IMR-90 (cell line): ENCODE measurements at places on chromosomes 7 and 10.
A peak's percentile ranks its signal among the peaks of the same experiment; 100 is the strongest.

DNA sequence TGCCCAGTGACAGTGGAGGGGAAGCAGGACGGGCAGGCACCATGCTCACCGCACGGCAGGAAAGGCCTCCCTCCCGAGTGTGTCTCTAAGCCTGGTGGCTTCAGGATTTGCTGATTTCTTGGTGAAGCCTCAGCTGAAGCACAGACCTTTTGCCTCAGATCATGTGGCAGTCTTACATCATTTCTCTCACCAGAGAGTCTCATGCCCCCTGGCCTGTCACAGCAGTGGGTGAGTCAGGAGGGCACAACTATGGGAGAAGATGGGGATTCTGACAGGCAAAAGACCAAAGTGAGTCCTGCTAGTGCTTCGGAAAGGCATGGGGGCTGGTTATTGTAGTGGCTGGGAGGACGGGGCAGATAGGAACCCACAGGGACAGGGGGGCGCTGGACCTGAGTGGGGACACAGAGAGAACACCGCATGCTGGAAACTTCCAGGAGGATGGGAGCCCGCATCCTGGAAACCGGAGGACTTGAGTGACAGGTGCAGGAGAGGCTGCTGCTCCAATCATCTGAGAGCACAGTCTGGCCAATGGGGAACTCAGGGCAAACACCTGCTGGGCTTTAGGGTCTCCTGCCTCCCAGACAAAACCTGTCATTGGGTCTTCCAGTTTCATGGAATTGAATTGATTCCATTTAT, 166.8 kb downstream of the ADARB2 start:
- no peak overlapping the region for H3K27ac ChIP-seq
- no peak overlapping the region for H3K4me3 ChIP-seq
- no peak for DNase-seq
- H3K27me3 ChIP-seq, result no peaks in the 10 kb centered on the region
- H3K4me1 ChIP-seq, result no peaks in the 10 kb centered on the region
- no peaks in the 10 kb centered on the region for H3K36me3 ChIP-seq

DNA sequence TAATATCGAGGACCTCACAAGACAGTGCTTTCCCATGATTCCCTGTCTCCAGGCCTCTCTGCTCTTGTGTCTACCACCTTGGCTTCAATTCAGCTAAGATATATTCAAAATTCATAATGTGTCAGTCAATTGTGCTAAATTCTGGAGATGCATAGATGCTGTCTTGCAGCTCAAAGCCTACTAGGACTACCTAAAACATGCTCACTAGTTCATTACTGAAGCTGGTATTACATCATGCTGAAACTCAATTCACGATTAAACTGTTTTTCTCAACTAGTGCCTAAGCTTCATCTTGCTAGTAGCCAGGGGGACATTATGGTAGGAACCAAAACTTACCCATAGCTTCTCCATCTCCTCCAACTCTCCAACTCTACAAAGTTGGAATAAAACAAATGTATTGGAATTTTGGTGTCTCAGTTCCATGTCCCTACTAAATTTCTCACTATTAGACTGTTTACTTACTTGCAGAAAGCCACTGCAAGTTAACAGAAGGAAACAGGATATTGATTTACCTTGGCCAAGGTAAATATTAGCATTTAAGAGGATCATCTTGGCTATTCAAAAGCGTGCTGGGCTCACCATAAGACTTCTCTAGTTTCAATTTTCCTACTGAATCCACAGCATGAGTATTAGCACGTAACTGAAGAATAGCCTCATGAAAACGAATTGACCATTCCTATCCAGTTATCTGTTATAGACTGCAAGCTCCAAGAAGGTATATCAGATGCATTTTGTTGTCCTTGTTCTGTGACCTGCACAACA, 53.6 kb downstream of the CREB3L2 start:
- H3K27me3 ChIP-seq, result no peaks in the 10 kb centered on the region
- peaks cover 14% of the 10 kb centered on the region for H3K4me1 ChIP-seq
- no peak overlapping the region for H3K4me3 ChIP-seq
- DNase-seq, result no peak
- H3K27ac ChIP-seq, result no peak overlapping the region

DNA sequence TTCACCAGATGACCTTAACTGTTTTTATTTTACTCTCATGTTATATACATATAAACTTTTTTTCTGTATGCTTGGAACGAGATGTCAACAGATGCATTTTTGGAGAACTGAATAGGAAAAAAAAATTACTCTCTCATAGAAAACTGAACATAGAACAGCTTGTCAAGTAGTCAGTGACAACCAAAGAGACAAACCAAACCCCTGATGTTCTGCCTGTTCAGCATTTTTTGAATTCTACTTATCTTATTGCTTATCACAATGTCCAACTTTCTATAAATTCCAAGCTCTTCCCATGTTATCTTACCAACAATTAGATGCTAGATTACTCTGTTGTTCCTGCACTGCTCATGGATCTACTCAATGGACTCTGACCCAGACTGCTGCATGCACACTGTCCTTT, 95.2 kb downstream of the VPS41 start:
- 0 out of 2 replicates have a peak, but pooled peaks cover 1% of the 10 kb centered on the region for H3K36me3 ChIP-seq
- no peak overlapping the region for H3K27ac ChIP-seq
- no peak for DNase-seq
- no peaks in the 10 kb centered on the region for H3K4me1 ChIP-seq
- H3K27me3 ChIP-seq, result no peaks in the 10 kb centered on the region

GRCh38 chr10:15306735-15307280, 64.3 kb downstream of the FAM171A1 start:
- H3K27me3 ChIP-seq, result no peaks in the 10 kb centered on the region
- H3K27ac ChIP-seq, result no peak overlapping the region
- no peak for DNase-seq
- no peak overlapping the region for H3K4me3 ChIP-seq
- H3K36me3 ChIP-seq, result no peaks in the 10 kb centered on the region

DNA sequence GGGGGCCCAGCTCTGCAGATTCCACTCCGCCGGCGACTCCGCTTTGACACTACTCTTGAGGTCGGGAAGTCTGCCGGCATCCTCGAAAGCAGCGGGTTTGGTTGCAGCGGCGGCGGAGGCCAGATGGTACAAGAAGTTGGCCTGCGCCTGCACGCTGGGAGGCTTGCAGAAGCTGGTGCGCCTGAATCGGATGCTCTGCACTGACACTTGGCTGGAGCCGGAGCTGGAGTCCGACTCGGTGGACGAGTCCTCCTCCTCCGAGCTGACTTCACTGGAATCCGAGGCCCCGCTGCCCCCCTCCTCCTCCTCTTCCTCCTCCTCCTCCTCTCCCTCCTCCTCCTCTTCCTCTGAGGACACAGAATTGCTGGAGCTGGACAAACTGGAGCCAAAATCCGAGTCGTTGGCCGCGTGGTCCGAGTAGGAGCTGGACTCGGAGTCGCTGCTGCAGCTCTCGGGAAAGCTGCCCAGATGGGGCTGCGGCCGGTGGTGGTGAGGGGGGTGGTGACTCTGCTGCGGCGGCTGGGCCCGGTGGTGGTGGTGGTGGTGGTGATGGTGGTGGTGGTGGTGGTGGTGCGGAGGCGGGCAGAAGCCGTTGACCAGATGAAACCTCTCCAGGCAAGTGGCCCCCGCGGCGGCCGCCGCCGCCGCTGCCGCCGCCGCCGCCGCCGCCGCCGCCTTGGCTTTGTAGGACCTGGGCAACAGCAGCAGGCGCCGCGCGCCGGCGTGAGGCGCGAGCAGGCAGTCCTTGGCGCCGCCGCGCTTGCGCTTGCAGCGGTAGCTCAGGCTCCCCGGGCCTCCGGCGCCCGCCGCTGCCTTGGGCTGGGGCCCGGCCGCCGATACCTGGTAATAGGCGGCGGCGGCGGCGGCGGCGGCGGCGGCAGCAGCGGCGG, 9.0 kb downstream of the SKIDA1 start:
- no peaks in the 10 kb centered on the region for H3K27me3 ChIP-seq
- H3K4me1 ChIP-seq, result peaks cover 2% of the 10 kb centered on the region; the same call in 1 of the 2 replicates
- H3K36me3 ChIP-seq, result no peaks in the 10 kb centered on the region
- DNase-seq, result peak; percentile 78
- peak overlapping the region; percentile 95 for H3K4me3 ChIP-seq

- DNase-seq, result no peak
- no peaks in the 10 kb centered on the region for H3K36me3 ChIP-seq
- H3K4me1 ChIP-seq, result peaks cover 3% of the 10 kb centered on the region
- no peaks in the 10 kb centered on the region for H3K27me3 ChIP-seq
Measured at GRCh38 chr7:20232848-20233247, 15.7 kb upstream of the MACC1 start.

- no peak overlapping the region for H3K27ac ChIP-seq
- H3K4me1 ChIP-seq, result no peaks in the 10 kb centered on the region
- H3K36me3 ChIP-seq, result no peaks in the 10 kb centered on the region
- peaks cover 24% of the 10 kb centered on the region for H3K27me3 ChIP-seq
- H3K4me3 ChIP-seq, result no peak overlapping the region
Measured at GRCh38 chr10:71594934-71595571, 124.5 kb downstream of the C10orf105 start.

- H3K27me3 ChIP-seq, result no peaks in the 10 kb centered on the region
- no peaks in the 10 kb centered on the region for H3K4me1 ChIP-seq
- H3K4me3 ChIP-seq, result no peak overlapping the region
- H3K36me3 ChIP-seq, result no peaks in the 10 kb centered on the region
- DNase-seq, result peak; percentile 43
Measured at GRCh38 chr10:18822156-18822555, 162.9 kb downstream of the ARL5B start.

DNA sequence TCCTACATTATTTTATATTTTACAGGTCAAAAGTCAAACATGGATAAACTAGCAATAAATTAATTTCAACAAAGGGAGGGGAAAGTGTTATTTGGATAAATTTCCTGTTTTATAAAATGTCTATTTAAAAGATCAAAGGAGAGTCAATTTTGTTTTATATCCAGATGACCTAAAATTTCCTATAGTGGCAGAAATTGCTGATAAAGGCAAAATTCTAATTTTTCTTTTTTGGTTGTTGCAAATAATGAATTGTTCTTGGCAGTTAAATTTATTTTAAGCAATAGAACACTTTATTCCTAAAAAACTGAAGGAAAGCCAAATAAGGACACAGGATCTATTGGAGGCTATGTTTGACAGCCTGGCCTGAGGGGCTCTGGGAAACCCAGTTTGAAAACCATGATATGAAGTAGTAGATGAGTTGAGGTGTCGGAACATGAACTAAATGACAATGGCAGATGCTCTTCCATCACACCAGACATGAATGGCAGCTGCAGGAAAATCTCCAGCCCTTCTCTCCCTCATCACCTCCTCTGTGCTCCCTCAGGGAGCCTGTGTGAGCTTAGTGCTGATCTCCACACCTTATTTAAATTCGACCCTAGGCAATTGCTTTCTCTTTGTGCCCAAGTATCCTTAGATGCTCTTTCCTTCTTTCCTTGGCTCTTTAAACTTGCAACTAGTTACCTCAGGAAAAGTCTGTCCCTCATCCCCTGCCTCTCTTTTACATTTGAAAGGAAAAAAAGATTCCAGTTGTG, 395.0 kb downstream of the THSD7A start:
- DNase-seq, result no peak
- no peaks in the 10 kb centered on the region for H3K27me3 ChIP-seq
- no peaks in the 10 kb centered on the region for H3K36me3 ChIP-seq
- H3K4me1 ChIP-seq, result no peaks in the 10 kb centered on the region
- H3K27ac ChIP-seq, result no peak overlapping the region

DNA sequence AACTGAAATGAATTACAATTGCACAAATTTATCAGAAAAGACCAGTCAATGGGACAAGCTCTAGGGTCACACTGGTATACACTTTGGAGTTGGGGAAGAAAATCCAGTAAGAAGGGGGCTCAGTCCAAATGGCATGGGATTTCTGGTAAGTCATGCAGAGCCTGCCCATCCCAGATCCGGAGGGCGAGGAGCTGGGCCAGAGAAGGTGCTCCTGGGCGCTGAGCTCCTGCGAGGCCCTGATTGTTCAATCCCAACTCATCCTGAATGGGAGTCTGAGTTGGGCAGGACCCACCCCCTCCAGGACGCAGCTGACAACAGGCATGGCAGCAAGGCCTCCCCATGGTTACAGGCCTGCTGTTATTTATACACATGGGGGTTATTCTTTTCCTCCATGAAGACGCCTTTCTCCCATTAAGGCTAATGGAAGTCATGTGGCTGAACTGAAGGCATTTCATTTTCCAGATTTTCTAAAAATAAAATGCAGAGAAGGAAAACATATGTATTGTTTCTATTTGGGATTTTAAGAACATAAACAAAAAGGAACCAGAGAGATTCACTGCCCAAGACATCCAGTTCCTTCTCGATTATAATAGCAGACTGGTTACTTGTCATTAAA, 91.1 kb upstream of the ADAM12 start:
- H3K27ac ChIP-seq, result no peak overlapping the region
- no peaks in the 10 kb centered on the region for H3K4me1 ChIP-seq
- H3K36me3 ChIP-seq, result no peaks in the 10 kb centered on the region

GRCh38 chr7:113267885-113268284, 149.5 kb upstream of the SMIM30 start:
- DNase-seq, result peak; percentile 91
- no peak overlapping the region for H3K4me3 ChIP-seq
- no peaks in the 10 kb centered on the region for H3K36me3 ChIP-seq
- H3K27me3 ChIP-seq, result no peaks in the 10 kb centered on the region
- H3K4me1 ChIP-seq, result peaks cover 8% of the 10 kb centered on the region
- H3K27ac ChIP-seq, result peak overlapping the region; percentile 40; the same call in 1 of the 2 replicates

DNA sequence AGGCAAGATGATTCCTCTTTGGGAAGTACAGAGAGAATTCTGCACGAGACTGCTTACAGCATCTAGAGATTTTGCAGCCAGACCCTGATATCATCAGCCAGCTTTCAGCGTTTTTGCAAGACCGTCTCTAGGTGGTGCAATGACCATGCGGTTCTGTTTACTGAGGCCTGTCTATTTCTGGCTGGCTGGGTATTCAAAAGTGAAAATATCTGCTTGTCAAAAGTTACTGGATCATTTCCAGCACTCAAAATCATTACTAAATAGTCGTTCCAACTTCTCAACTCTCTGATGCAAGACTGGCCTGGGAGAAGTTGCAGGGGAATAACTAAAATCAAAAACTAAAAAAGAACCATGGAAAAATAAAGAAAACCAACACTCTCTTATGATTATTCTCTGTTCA, 240.1 kb downstream of the ELMO1 start:
- peaks cover 2% of the 10 kb centered on the region; the same call in 1 of the 2 replicates for H3K4me1 ChIP-seq
- no peak overlapping the region for H3K27ac ChIP-seq
- no peaks in the 10 kb centered on the region for H3K27me3 ChIP-seq
- no peaks in the 10 kb centered on the region for H3K36me3 ChIP-seq
- DNase-seq, result peak; percentile 62

DNA sequence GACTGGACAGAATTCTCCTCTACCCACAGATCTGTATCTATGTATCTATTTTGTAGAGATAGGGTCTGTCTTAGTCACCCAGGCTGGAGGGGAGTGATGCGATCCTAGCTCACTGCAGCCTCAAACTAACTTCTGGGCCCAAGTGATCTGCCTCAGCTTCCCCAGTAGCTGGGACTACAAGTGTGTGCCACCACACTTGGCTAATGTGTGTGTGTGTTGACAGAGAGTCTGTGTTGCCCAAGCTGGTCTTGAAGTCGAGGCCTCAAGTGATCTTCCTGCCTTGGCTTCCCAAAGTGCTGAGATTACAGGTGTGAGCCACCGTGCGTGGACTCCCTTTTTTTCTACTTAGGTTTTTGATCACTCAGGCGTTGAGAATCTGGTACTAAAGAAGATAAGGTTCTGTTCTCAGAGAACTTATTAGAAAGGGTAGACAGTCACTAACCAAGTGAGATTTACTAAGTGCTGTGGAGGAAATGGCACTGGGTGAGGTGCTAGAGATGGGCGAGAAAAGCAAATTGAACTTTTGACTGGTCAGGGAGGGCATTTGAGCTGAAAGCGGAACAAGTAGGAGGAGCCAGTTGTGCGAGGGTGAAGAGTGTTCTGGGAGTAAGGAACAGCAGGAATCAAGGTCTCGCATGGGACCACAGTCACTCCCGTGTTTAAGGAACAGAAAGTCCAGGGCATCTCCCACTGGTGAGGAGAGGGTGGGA, 18.0 kb downstream of the NDUFB2 start:
- H3K27ac ChIP-seq, result no peak overlapping the region
- no peaks in the 10 kb centered on the region for H3K27me3 ChIP-seq
- no peak overlapping the region for H3K4me3 ChIP-seq
- peaks cover 5% of the 10 kb centered on the region; the same call in 1 of the 2 replicates for H3K36me3 ChIP-seq

GRCh38 chr10:129369566-129369965, 97.5 kb upstream of the MGMT start:
- H3K27ac ChIP-seq, result no peak overlapping the region
- DNase-seq, result no peak
- H3K27me3 ChIP-seq, result no peaks in the 10 kb centered on the region
